Astrocyte (in vitro differentiated cells and primary cell): ENCODE measurements at places on chromosomes 2 and 18. TPM values are rescaled to one million over a fixed set of nuclear protein-coding genes. Genes with fewer than 3 reads are reported as not detected.

CCDC74B gene
- total RNA-seq = 3.0 and 3.7 TPM in 2 replicates

FNDC4 gene
- total RNA-seq = 6.9 and 7.3 TPM in 2 replicates

CCDC121 gene
- total RNA-seq = 1.2 and 1.6 TPM in 2 replicates

- DNase-seq = no peak
Observed at GRCh38 chr2:231228974-231229529, 30.6 kb downstream of the ARMC9 start.

- no peak for DNase-seq
Observed at GRCh38 chr2:217797165-217797564, 205.6 kb downstream of the TNS1 start.

DNA sequence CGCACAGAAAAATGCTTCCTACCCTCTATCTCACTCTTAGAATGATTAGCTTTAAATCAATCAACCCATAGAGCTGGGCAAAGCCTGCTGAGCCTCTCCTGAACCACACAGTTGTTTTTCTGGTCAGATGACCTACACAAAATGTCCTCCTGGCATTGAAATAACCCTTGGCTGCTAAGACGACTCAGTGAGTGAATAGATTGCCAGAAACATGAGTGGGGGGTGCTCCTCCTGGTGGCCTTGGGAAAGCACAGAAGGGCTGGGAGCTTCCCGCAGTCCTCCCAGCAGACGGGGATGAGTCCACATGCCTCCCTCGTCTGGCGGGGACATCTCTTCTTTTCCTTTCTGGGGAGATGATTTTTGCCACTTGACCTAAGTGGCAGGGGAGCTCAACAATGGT, 14.9 kb downstream of the MAL start:
- DNase-seq = no peak

DNA sequence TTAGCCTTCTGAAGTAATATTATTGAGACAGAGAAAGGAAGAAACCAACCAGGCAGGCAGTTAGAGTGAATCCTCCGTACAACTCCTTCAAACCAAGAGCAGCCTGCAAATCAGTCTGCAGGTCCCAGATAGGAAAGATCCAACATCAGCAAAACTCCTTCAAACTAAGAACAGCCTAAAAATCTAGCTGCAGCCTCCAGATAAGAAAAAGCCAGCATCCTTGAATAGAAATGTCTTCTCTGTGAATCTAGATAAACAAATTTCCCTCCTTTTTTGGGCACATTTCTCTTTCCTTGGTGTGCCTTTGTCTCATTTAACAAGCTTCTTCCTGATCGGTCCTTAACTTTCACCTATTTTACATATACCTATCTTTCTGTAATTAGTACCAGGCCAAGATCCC, 1004.6 kb upstream of the TMEFF2 start:
- DNase-seq = no peak

DNA sequence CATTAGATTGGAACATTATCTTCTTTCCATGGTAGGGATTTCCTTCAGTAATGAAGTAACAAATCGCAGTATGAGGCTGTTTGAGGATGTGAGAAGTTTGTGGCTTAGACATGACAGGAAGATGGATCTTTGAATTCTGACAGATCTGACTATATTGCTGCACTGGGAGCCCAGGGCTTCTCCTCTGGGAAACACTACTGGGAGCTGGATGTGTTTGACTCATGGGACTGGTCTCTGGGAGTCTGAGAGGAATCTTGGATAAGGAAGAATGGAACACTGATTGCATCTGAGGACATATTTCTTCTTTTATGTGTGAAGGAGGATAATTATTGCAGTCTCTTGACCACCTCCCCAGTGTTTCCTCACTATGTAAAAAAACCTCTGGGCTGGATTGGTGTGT, 77.2 kb upstream of the ST6GAL2 start:
- DNase-seq = peak; percentile 58

- no peak for DNase-seq
Observed at GRCh38 chr2:233838251-233838650, 16.1 kb downstream of the HJURP start.

DNA sequence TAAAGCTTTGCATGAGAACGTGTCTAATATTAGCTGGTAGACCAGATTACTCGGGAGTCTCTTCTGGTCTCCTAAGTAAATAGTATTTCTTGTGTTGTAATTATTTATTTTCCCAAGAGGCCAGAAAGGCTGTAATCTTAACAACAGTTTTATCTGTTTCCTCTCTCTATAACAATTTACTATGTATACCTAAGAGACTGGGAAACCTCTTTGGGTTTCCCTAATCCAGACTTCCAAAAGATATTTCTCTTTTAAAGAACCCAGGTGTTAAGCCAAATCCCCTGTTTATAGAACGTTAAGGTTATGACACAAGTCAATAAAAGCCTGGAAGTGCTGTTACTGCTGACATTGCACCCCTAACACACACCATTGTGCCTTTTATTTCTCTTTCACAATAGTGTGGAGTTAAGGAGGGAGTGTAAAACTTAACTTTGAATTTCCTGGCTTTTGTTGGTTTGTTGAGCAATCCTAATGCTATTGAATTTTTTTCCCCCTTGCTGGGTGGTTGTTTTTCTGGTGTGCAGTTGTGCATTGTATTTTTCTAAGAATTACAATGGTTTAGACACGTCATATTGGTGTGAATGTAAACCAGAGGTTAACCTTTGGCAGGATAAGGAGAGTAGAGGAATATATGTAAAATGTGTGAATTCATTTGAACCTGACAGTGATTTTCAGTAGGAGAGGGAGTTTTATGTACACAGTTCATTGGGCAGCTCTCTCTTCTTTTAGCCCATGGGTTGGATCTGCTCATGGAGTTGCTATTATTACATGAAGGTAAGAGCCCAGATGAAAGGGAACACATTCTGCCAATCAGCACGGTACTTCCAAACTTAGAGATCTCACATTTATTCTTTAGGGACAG, 192.8 kb downstream of the MTX2 start:
- DNase-seq = peak; percentile 19

DNA sequence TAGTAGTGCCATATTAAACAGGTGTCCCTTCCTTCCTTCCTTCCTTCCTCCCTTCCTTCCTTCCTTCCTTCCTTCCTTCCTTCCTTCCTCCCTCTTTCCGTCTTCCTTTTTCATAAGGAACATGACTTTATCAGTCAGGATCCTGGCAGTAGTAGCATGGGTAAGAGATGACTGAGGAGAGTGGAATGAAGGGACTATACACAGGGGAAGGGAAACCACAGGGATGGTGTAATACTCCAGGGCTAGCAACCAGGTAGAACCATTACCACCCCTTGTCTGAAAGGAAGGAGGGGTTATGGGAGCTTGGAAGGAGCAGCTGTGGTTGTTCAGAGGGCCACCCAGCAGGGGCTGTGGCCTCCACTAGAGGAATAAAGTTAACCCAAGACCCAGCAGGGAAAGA, 23.2 kb upstream of the KDM3A start:
- DNase-seq = peak; percentile 49

- DNase-seq = no peak
Observed at GRCh38 chr2:200377355-200378336, 71.2 kb downstream of the SPATS2L start.

- DNase-seq = no peak
Observed at GRCh38 chr2:51011693-51012092, 20.2 kb downstream of the NRXN1 start.

- no peak for DNase-seq
Observed at GRCh38 chr18:79047556-79048244, 21.5 kb upstream of the ATP9B start.
